ENCODE measurements at places on chromosomes 6 and 20. TPM values are rescaled to one million over a fixed set of nuclear protein-coding genes. Genes with fewer than 3 reads are reported as not detected.
A peak's percentile ranks its signal among the peaks of the same experiment; 100 is the strongest.

Gene GJA1
- total RNA-seq = 90.5 TPM

Gene SMLR1
- not detected for total RNA-seq

Gene LRRC1
- 29.8 TPM for total RNA-seq

- H3K4me3 ChIP-seq = no peak overlapping the region
- DNase-seq = no peak
- H3K36me3 ChIP-seq = no peaks in the 10 kb centered on the region
- no peaks in the 10 kb centered on the region for H3K27me3 ChIP-seq
These were observed 654.5 kb upstream of the PTCHD4 start for GRCh38 chr6:48765352-48765961.

GRCh38 chr6:36615018-36615761 lies 21.0 kb downstream of the SRSF3 start:
- H3K27me3 ChIP-seq = no peaks in the 10 kb centered on the region
- H3K4me1 ChIP-seq = peaks cover 39% of the 10 kb centered on the region
- DNase-seq = no peak
- peak overlapping the region; percentile 22 for H3K27ac ChIP-seq
- H3K36me3 ChIP-seq = no peaks in the 10 kb centered on the region
- no peak overlapping the region for H3K4me3 ChIP-seq

DNA sequence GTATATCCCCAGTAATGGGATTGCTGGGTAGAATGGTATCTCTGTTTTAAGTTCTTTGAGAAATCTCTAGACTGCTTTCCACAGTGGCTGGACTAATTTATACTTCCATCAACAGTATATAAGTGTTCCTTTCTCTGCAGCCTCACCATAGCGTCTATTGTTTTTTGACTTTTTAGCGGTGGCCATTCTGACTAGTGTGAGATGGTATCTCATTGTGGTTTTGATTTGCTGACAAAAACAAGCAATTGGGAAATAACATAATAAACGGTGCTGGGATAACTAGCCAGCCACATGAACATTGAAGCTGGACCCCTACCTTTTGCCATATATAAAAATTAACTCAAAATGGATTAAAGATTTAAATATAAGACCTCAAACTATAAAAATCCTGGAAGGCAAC lies 14.2 kb downstream of the OR2A4 start:
- no peak for DNase-seq
- H3K27me3 ChIP-seq = no peaks in the 10 kb centered on the region
- H3K4me3 ChIP-seq = no peak overlapping the region
- H3K36me3 ChIP-seq = no peaks in the 10 kb centered on the region
- no peaks in the 10 kb centered on the region for H3K4me1 ChIP-seq

GRCh38 chr6:73514746-73515110 lies 6.1 kb downstream of the EEF1A1 start:
- H3K4me3 ChIP-seq = no peak overlapping the region
- peak overlapping the region; percentile 41 for H3K27ac ChIP-seq
- no peaks in the 10 kb centered on the region for H3K4me1 ChIP-seq
- peaks cover 22% of the 10 kb centered on the region for H3K36me3 ChIP-seq
- DNase-seq = no peak
- no peaks in the 10 kb centered on the region for H3K27me3 ChIP-seq

- no peaks in the 10 kb centered on the region for H3K36me3 ChIP-seq
- no peak overlapping the region for H3K4me3 ChIP-seq
- H3K4me1 ChIP-seq = no peaks in the 10 kb centered on the region
- DNase-seq = no peak
- no peaks in the 10 kb centered on the region for H3K27me3 ChIP-seq
These were observed 95.1 kb downstream of the MMS22L start for GRCh38 chr6:97187951-97188350.

GRCh38 chr6:110688661-110689268 lies 126.5 kb downstream of the CDK19 start:
- DNase-seq = no peak
- H3K36me3 ChIP-seq = no peaks in the 10 kb centered on the region
- H3K27ac ChIP-seq = no peak overlapping the region
- peaks cover 11% of the 10 kb centered on the region for H3K4me1 ChIP-seq

DNA sequence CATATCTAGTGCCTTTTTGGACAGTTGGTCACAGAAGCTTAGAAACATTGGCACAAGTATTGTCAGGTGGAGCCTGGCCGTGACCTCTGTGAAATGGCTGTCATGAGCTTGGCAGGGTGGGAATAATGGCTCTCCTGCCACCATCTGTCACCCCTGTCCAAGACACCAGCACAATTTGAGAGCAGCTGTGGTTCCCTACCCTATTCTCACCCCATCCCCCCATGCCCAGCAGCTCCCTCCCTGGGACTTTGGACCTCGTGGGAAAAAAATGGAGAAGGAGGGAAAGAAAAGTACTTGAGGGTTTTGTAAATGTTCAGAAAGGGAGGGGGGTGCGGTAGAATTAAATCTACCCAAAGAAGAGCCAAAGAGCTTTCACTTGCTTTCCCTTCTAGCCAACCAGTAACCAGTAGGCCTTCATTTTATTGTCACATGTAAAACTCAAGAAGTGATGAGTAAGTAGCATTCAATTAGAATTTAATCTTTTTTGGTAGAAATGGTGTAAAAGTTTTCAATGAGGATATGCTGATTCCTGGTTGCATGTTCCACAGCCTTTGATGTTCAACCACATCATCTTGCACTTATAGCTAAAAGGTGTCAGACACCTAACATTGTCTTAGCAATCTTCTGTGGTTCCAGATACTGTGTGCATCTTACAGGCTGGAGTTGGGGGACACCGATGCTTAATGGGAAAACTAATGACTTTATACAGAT lies 263.5 kb upstream of the TAB2 start:
- DNase-seq = no peak
- no peaks in the 10 kb centered on the region for H3K36me3 ChIP-seq
- H3K27ac ChIP-seq = no peak overlapping the region
- no peaks in the 10 kb centered on the region for H3K27me3 ChIP-seq

DNA sequence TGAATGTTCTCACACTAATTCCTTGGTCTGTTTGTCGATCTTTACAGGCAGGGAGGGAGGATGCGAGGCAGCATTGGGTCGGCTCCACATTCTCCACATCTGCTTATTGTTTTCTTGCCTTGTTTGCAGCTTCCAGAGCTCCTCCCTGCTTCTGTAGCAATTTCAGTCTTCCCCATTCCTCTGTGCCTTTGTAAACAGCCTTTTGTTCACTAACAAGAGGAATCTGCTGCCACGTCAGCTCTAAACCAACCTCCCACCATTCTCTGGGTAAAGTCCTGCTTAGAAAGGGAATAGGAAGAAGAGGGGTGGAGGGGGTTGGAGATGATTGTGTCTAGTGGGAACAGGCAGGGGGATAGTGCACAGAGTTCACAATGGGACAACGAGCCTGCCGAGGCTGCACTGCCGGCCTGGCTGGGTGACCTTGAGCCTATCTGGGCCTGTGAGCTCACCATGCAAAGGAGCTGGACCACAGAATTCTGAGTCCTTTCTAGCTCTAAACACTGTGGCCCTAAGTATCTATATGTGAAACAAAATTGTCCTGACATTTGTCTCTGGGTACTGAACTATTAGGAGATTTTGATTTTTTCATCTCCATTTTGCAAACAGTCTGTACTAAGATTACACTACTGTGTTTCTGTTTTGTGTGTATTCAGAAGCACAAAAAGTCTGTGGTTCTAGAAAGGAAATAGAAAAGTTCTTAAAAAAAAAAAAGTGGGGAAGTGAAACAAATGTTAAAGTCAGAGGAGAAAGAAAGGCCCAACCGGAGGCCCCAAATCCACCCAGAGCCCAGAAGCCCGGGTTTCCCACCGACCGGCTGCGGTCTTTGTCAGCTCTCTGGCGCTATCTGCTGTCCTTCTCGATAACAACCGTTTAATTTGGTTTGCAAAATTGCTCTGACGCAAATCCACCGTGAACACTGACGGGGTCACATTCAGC lies 1.4 kb upstream of the PRND start:
- H3K36me3 ChIP-seq = no peaks in the 10 kb centered on the region
- H3K4me1 ChIP-seq = no peaks in the 10 kb centered on the region
- peak; percentile 20 for DNase-seq
- peak overlapping the region; percentile 43 for H3K27ac ChIP-seq
- H3K4me3 ChIP-seq = peak overlapping the region; percentile 22

GRCh38 chr6:143596866-143597265 lies 80.9 kb upstream of the PHACTR2 start:
- H3K4me3 ChIP-seq = no peak overlapping the region
- H3K36me3 ChIP-seq = no peaks in the 10 kb centered on the region
- no peak for DNase-seq
- H3K27ac ChIP-seq = no peak overlapping the region
- H3K4me1 ChIP-seq = peaks cover 29% of the 10 kb centered on the region
- no peaks in the 10 kb centered on the region for H3K27me3 ChIP-seq

DNA sequence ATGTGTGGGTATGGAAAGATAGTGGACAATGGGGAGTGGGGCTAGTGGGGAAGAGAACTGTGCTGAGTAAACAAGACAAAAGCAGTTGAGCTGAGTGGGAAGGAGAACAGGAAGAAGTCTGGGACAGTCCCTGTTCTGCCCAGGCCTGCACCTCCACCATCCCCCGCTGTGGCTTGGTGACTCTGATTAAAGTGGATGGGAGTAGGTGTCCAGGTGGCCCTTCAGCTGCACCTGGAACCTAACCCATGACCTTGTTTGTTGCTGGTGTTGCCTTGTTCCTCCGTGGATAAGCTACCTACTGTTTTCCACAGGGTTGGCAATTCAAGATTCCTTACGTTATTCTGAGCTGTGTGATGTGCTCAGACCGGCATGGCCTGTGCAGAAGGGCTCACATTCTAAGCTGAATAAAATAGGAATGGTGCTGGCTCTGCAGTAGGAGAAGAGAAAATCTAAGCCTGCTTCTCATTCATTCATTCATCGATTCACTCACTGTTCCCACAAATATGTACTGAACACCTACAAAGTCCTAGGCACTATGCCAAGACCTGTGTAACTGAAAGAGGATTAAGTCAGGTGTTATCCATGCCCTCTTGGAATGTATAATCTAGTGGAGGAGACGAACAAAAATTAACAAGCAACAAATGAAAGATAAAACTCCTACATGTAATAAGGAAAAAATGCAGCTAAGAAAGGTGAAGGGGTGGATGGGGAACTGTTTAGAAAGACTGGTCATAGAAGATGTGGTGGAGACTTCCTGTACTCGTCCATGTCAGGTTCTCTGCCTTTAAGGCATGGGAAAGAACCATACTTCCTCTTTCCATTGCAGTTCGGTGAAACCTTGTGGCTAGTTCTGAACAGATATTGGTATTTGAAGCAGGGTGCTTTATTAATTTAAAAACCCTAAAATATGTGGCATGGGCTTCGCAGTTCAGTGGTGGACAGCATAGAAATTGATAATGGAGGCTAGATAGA lies 10.1 kb upstream of the CALHM6 start:
- DNase-seq = no peak
- no peak overlapping the region for H3K4me3 ChIP-seq
- peaks cover 8% of the 10 kb centered on the region for H3K4me1 ChIP-seq
- H3K27me3 ChIP-seq = no peaks in the 10 kb centered on the region
- H3K36me3 ChIP-seq = no peaks in the 10 kb centered on the region
- H3K27ac ChIP-seq = no peak overlapping the region

GRCh38 chr6:683742-684440 lies 9.0 kb downstream of the EXOC2 start:
- H3K4me1 ChIP-seq = peaks cover 9% of the 10 kb centered on the region
- H3K4me3 ChIP-seq = peak overlapping the region; percentile 0
- H3K27me3 ChIP-seq = no peaks in the 10 kb centered on the region
- peak overlapping the region; percentile 25 for H3K27ac ChIP-seq

DNA sequence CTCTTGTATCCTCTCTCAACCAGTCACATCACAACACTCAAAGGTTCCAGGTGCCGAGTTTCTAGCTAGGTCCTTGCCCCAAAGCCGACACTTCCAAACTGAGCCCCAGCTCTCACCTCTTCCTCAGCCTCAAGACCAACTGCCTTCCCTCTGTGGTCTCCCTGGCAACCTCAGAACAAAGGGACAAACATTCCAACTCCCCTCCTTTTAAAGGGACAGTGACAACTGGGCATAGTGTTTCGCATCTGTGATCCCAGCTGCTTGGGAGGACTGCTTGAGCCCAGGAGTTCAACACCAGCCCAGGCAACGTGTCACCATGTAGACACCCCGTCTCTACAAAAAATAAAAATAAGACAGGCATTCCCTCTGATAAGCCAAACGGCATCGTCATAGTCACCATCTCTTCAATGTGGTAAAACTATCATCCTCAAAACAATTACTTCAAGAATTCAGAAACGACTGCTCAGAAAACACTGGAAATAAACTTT lies 11.3 kb downstream of the DIDO1 start:
- peaks cover 81% of the 10 kb centered on the region for H3K4me1 ChIP-seq
- peak overlapping the region; percentile 9 for H3K4me3 ChIP-seq
- H3K27me3 ChIP-seq = no peaks in the 10 kb centered on the region

DNA sequence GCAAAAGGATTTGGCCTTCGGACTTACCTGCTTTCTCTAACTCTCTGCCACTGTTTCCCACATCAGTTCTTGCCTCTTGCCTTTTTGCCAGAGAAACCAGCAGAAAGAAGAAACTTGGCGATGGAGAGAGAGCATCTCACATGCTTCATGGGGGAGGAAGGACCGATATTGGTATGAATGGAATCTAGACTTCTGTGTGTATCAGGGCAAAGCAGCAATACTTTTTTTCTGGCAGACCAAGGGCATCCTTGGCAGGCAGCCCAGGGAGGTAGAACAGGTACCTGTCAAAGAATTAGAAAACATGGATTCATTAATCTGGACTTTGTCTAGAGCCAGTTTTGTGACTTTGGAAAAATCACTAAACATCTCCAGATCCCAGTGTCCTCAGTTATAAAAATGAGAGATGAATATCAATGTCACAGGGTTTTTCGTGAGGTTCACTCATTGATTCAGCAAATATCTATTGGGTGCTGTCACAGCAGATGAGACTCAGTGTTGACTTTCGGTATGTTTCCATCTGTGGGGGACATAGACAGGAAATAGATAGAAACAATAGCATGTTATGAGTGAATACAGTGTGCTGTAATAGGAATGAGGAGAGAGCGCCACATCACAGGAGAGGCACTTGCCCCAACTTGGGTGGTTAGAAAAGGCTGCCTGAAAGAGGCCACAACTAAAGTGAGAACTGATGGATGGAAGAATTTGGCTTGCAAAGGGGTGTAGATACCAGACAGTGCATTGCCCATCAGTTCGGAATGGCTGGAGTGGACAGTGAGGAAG lies 114.1 kb downstream of the CD83 start:
- H3K4me3 ChIP-seq = no peak overlapping the region
- no peak overlapping the region for H3K27ac ChIP-seq
- no peaks in the 10 kb centered on the region for H3K36me3 ChIP-seq
- no peak for DNase-seq
- H3K27me3 ChIP-seq = no peaks in the 10 kb centered on the region

DNA sequence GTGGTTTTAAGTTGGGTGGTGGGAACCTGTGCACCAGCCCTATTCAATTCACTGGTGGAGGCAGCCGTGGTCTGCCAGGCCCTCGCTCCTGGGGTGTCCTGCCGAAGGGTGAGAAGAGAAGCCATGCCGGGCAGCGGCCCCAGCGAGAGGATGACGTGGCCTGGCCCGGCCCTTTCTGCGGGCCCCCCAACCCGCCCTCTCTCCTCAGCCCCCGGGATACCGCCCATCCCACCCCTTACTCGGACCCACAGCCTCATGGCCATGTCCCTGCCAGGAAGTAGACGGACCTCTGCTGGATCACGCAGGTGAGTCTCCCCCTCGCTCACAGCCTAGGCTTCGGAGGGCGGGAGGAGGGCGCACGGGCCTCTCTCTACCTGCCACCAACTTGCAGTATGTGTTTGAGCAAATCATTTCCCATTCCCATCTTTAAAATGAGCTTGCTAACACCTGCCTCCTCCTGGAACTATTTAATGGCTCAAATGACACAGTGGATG lies 30.1 kb downstream of the SNPH start:
- no peaks in the 10 kb centered on the region for H3K27me3 ChIP-seq
- no peak overlapping the region for H3K4me3 ChIP-seq
- no peaks in the 10 kb centered on the region for H3K36me3 ChIP-seq
- H3K4me1 ChIP-seq = no peaks in the 10 kb centered on the region

GRCh38 chr6:15249371-15250019 lies 3.6 kb downstream of the JARID2 start:
- H3K27me3 ChIP-seq = no peaks in the 10 kb centered on the region
- peaks cover 27% of the 10 kb centered on the region for H3K4me1 ChIP-seq
- peak overlapping the region; percentile 90 for H3K4me3 ChIP-seq
- H3K36me3 ChIP-seq = no peaks in the 10 kb centered on the region
- no peak for DNase-seq

All from esophagus squamous epithelium (tissue), 5 donors.